ENCODE measurements at places on chromosomes 4 and X.

DNA sequence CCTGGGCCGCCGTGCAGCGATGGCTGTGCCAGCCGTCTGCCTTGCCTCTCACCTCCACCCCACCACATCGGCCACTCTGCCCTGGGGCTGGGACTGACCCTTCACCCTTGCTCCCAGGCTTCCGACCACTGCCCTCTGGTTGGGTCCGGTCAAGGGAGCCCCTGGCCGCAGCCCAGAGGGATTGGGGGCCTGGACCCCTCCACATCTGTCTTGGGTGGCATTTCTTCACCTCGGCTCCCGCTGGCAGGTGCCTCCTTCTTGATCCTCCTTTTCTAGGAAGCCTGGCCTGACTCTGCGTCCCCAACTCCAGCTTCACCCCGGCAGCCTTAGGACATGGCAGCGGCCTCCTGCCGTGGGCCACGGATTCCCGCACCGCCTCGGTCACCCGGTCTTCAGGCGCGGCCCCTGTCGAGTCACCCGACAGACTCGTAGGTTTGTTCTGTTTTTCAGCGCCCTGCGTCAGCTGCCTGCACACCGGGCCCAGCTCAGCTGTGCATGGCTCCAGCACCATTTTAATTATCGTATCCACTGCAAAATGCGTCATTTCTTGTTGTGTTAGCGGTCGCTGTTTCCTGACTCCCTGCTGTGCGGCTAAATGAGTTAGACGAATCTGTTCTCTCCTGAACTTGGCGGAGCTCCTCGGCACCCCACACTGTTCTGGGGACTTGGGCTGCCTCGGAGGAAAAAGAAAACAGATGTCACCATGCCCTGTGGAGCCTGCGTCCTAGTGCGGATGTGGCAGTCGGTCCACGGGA lies 124.0 kb downstream of the FAM53A start:
- DNase-seq, result no peak

DNA sequence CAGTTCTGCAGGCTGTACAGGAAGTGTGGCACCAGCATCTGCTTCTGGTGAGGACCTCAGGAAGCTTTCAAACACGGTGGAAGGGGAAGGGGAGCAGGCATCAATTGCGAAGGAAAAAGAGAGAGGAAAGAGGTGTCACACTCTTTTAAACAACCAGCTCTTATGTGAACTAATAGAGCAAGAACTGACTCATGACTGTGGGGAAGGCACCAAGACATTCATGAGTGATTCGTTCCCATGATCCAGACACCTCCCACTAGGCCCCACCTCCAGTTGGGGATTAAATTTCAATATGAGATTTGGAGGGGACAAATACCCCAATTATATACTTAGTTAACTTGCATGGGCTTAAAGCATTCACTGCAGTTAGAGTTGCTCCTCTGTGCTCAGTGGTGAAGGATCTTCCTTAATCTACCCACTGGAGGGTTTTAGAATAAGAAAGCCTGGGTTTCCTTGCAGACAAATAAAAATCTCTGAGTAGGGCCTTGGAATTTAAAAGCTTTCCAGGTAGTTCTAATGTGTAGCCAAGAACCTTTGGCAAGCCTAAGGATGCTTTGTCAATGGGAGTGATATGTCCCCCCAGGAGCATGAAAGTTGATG lies 60.0 kb downstream of the SYNPO2 start:
- DNase-seq, result no peak

GRCh38 chrX:151722241-151722846 lies 6.5 kb downstream of the FATE1 start:
- DNase-seq, result no peak

DNA sequence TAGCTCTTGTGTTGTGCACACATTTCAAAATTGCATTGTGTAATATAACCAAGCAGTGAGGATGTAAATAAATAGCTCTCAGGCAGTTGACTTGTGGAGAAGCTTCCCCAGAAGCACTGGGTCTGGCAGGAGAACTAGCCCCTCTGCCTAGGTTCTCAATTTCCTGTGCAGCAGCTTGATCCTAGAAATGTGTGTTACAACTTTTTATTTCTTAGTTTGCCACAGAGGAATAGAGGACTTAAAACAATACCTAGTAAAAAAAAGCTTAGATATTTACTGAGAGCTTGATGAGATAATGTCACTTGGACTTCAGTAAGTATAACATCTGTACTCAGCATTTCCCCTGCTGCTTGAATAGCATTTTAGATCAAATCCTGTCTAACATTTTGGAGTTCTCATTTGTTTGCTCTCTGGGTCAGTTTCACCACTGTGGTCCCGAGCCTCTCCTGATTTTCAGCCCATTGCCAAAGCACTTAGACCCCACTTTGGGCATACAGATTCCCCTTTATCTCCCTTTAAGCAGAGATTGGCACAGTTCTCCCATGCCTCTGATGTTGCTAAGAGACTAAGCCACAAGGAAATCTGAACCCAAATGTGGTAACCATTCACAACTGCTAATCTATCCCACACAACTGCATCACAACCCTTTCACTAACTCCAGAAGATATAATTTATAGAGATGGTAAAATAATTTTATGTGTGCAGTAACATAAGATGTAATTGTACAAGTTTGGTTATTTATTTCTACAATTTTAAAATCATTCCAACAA lies 98.2 kb upstream of the NRK start:
- DNase-seq, result no peak

GRCh38 chrX:109347632-109348031 lies 134.3 kb downstream of the GUCY2F start:
- peak; percentile 45 for DNase-seq

GRCh38 chrX:42732506-42732905 lies 45.5 kb downstream of the PPP1R2C start:
- no peak for DNase-seq

DNA sequence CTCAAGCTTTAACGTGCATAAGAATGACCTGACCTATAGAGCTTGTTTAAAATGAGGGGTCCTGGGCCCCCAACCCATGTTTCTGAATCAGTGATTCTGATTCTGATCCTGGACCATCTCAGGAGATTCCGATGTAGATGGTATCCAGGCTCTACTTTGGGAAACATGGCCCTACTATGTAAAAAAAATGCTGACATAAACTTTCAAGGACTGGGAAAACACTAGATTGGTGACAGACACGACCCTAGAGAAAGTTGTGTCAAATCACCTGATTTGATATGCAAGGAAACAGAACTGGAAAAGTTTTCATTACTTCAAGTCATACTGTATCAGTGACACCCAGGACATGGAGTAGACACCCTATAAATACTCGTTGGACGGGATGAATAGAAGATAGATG lies 328.5 kb downstream of the HNRNPD start:
- DNase-seq, result no peak

GRCh38 chrX:17692709-17693346 lies 44.5 kb upstream of the SCML1 start:
- DNase-seq, result no peak

DNA sequence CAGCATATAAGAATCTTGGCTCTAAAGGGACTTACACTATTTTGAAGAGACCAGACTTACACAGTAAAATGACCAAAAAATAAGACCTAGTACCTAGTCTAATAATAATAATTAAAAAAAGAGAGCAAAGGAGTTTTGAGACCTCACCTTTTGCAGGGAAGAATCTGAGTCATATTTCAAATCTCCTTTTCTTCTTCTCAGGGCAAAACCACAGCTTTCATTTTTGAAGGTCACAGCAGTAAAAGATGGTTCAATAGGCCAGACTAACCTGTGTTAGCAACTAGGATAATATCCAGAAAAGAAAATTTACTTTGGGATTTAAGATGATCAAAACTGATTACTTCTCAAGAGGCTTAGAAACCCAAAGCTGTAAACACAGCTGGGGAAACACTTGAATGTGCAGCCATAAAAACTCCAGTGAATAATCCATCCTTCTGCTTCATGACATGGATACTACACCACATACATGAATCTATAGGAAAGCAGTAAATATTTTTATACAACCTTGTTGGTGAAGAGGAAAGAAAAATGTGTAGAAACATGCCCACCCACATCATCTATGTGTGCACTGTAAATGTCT lies 25.9 kb upstream of the LNX1 start:
- no peak for DNase-seq

DNA sequence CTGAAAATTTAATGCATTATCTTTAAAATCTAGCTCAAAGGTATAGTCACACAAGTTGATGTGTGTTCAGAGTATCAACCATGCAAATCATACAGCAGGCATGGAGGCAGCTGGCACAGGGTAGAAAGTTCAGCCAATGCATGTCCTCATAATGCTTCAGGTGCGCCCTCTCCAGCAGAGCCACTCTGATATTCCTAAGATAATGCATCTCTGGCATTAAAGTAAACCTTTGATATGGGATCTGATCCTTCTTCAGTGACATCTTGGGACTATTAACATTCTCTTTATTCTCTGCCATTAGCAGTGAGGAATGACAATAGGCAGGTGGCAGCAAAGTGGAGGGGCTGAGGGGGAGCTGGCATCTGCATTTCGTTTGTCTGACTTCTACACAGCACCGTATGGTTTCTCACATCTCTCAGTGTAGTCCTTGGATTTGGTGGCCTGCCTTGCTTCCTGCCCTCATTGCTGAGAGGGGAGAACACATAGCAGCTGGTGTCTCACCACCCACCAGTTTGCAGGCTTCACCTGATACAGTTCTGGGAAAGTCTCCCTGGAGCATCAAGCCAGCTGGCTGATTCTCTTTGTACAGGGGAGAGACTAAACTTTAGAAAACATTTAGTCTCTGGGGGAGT lies 168.7 kb upstream of the TBC1D9 start:
- DNase-seq, result no peak

DNA sequence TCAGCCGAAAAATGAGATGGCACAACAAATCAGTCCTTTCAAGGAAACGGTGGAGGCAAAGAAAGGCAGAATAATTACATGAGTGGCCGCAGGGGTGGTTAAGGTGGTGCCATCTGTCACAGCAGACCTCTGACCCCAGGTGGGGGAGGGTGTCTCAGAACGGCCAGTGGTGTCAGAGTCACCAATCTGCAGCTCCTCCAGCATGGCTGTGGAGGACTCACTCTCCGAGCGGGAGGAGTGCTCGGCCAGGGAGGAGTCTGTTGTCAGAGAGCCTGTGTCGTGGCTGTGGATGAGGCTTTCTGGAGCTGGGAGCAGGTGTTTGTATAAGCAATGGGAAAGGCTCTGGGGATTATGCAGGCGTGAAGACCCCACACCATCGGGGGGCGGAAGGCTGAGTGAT lies 130.3 kb upstream of the PDLIM3 start:
- DNase-seq, result no peak

DNA sequence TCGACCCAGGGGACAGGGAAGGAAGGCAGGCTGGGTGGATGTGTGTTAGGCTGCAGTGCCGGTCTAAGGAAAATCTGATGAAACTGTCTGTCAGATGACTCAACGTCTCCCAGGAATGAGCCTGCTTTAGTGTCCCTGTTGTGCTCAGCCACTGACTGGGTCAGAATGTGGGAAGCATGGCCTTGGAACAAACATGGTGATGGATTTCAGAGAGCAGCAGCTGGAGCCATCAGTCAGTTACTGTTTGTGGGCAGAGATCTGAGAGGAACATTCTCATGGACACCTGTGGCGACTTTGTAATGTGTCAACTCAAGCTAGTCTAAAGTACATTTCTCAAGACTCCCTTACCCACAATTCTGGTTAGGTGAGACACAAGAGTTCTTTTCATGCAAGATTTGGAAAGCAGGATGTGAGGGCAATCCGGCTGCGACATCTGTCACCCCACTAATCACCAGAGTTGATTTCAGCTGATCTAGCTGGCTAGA lies 63.2 kb downstream of the ANAPC10 start:
- DNase-seq, result peak; percentile 34

DNA sequence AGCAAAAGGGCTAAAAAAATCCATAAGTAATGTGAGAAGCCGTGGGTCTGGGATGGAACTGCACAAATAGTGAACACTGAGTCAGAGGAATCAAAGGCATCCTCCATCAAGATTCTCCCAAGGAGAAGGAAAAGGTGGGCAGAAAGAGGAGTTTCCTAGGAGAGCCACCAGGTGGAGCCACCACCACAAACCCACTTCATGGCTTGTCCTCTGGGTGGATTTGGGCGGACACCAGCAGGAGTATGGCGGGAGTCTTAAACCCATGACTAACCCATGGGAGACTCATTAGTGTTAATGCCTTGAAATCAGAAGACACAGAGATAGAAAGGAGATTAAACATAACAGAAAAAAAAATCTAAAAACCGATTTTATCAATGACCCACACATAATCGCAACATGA lies 147.7 kb downstream of the SH3KBP1 start:
- DNase-seq, result peak; percentile 18

- DNase-seq, result no peak
Observed at GRCh38 chr4:174260099-174260498, 23.4 kb downstream of the FBXO8 start.

GRCh38 chrX:23900220-23900797 lies 7.4 kb downstream of the APOO start:
- no peak for DNase-seq

- DNase-seq, result no peak
Observed at GRCh38 chr4:7752649-7753048, 187.0 kb downstream of the AFAP1 start.

GRCh38 chrX:97594646-97595224 lies 711.0 kb downstream of the RPA4 start:
- DNase-seq, result no peak

GRCh38 chr4:6229095-6229494 lies 28.7 kb upstream of the JAKMIP1 start:
- no peak for DNase-seq

DNA sequence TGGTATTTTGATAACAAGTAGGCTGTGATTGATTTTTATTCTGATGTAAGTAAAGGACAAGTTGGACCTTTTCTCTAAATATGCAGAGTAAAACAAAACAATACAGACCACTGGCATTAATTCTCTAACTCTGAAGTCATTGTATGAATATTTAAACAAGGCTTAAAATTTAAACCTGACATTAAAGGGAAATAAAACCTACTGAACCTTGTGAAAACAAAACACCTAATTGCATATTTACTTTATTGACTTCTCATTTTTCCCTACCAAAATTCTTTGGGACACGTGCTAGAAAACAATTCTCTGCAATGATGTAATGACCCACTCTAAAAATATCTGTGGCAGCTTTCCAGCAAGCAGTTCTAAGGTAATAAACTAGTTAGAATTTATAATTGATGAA lies 369.7 kb upstream of the TRAM1L1 start:
- no peak for DNase-seq

DNA sequence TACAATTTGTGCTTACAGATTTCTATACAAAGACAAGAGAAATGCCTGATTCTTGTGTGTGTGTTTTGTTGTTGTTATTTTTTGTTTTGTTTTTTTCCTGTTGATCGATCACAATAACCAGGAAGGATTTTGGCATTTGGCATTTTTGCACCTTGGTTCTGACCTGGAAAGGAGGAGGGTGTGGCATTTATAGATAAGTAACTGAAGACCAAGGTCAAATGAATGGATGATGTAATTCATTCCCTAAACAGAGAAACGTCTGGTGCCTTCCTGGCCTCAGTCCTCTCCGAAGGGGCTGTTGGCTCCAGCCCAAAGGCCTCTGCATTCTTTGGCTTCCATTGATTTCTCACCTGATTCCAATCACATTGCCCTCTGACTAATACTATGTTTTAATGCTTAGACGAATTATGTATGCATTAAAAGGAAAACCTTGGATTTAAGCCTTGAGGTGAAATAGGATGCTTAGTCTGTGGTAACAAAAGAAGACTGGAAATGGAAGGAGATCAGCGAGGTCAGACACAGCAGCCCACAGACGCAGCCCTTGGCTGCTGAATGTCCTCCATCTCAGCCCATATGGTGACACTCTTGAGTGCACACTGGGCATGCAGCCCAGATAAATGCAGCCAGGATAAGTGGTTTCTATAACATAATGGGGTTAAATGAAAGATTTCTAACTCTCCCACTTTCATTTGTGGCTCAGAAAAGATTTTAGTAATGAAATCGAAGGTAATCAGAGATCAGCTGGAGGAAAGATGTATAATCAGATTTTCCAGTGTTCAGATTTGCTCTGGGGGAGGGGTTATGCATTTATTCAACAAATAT lies 60.5 kb upstream of the TRIM2 start:
- DNase-seq, result no peak

- DNase-seq, result peak; percentile 21
Observed at GRCh38 chr4:39353478-39354253, 12.5 kb downstream of the RFC1 start.

Measured in GM04503 (cell line).